Activated naive CD8-positive, alpha-beta T cell treated with anti-CD3 and anti-CD28 coated beads, Interleukin-2, amount 50 U/mL, for 24 hours (primary cell): ENCODE measurements at places on chromosomes 12 and 14.

DNA sequence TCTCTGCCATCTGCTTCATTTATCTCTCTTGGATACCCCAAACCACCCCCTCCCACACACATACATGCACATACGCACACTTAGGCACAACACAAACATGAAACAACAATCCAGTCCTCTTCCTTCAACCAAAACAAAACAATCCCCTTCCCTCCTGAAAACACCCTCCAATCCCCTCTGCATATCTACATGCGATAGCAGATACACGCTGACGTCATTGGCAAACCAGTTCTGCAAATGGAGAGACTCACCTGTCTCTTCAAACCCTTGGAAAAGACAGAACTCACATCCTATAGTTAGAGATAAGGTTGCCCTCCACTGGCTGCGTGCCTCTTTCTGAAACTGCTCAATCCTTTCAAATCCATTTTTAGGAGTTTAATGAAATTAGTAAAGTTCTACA lies 37.2 kb upstream of the RMST start:
- H3K27ac ChIP-seq, result no peak overlapping the region
- no peak overlapping the region for H3K4me3 ChIP-seq
- H3K36me3 ChIP-seq, result no peaks in the 10 kb centered on the region

GRCh38 chr12:6827437-6827911 lies 733 bp upstream of the P3H3 start:
- H3K27me3 ChIP-seq, result peaks cover 64% of the 10 kb centered on the region
- H3K4me3 ChIP-seq, result peak overlapping the region; percentile 53
- H3K36me3 ChIP-seq, result no peaks in the 10 kb centered on the region
- H3K27ac ChIP-seq, result peak overlapping the region; percentile 64
- peaks cover 17% of the 10 kb centered on the region for H3K4me1 ChIP-seq
- DNase-seq, result peak; percentile 69

- H3K4me3 ChIP-seq, result no peak overlapping the region
- peaks cover 5% of the 10 kb centered on the region for H3K4me1 ChIP-seq
- peaks cover 2% of the 10 kb centered on the region for H3K27me3 ChIP-seq
- no peak for DNase-seq
- no peak overlapping the region for H3K27ac ChIP-seq
- H3K36me3 ChIP-seq, result no peaks in the 10 kb centered on the region
Measured at GRCh38 chr12:111221062-111222026, 147.6 kb downstream of the PHETA1 start.

DNA sequence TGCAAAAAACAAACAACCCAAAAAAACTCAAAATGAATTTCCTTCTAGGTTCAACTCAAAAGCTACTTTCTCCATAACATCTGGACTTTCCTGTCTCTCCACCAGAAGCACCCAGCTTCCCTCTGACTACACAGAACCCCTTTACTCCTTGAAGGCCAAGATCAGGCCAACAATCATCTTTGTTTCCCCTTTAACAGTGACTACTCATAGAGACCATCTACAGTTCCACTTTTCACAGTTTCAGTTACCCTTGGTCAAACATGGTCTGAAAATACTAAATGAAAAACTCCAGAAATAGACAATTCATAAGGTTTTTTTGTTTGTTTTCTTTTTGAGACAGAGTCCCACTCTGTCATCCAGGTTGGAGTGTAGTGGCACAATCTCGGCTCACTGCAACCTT lies 11.8 kb downstream of the GCH1 start:
- H3K36me3 ChIP-seq, result peaks cover 5% of the 10 kb centered on the region
- H3K4me1 ChIP-seq, result peaks cover 43% of the 10 kb centered on the region
- H3K4me3 ChIP-seq, result no peak overlapping the region
- DNase-seq, result no peak
- peak overlapping the region; percentile 52 for H3K27ac ChIP-seq

DNA sequence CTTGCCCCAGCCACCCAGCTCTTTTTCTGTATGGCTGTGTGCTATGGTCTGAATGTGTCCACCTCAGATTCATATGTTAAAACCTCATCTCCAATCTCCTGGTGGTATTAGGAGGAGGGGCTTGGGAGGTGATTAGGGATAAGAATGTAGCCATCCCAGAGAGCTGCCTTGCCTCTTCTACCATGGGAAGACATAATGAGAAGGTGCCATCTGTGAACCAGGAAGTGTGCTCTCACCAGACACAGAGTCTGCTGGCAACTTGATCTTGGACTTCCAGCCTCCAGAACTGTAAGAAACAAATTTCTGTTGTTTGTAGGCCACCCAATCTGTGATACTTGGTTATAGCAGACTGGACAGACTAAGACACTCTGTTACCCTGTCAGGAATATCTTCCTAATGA lies 22.8 kb upstream of the JPH4 start:
- H3K27me3 ChIP-seq, result no peaks in the 10 kb centered on the region
- no peak for DNase-seq
- H3K36me3 ChIP-seq, result peaks cover 2% of the 10 kb centered on the region
- no peak overlapping the region for H3K27ac ChIP-seq
- peaks cover 10% of the 10 kb centered on the region for H3K4me1 ChIP-seq
- no peak overlapping the region for H3K4me3 ChIP-seq

DNA sequence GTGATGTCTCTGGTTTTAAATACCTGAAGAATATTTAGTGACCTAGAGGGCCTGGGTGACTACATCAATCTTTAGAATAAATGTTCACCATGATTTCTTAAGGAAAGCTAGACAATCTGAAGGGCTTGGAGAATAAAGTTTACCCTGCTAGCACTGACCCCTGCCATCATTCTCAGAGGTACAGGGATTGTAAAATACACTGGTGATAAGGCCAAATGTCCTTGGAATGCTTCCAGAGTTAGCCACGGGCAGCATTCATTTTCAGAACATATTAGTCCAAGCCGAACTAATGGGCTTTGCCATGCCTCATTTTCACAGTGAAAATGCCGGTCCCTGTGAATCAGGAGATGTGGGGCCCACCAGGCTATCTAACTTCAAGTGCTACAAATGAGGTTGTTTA lies 1381.7 kb upstream of the SEL1L start:
- H3K27me3 ChIP-seq, result no peaks in the 10 kb centered on the region
- H3K4me1 ChIP-seq, result no peaks in the 10 kb centered on the region
- H3K27ac ChIP-seq, result no peak overlapping the region
- H3K36me3 ChIP-seq, result no peaks in the 10 kb centered on the region
- no peak for DNase-seq
- no peak overlapping the region for H3K4me3 ChIP-seq

DNA sequence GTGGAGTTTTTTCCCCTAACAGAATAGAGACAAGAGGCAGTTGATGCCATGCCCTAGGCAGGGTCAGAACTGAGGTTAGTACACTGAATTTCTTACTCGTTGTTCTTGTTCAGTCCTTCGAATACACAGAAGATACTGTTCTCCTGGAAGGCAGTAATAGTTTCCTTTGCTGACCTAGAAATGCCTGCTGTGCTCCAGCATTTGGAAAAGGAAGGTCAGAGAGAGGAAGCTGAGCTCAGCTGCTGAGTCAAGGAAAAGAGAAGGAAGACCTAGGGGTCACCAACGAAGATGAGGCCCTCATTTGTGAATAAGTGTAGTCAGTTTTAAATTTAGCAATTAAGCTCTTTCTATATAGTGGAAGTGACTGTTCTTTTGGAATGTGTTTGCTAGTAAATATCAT lies 100.1 kb downstream of the CRADD start:
- peaks cover 53% of the 10 kb centered on the region for H3K4me1 ChIP-seq
- peaks cover 30% of the 10 kb centered on the region for H3K36me3 ChIP-seq
- H3K27ac ChIP-seq, result no peak overlapping the region
- H3K27me3 ChIP-seq, result no peaks in the 10 kb centered on the region
- H3K4me3 ChIP-seq, result no peak overlapping the region

DNA sequence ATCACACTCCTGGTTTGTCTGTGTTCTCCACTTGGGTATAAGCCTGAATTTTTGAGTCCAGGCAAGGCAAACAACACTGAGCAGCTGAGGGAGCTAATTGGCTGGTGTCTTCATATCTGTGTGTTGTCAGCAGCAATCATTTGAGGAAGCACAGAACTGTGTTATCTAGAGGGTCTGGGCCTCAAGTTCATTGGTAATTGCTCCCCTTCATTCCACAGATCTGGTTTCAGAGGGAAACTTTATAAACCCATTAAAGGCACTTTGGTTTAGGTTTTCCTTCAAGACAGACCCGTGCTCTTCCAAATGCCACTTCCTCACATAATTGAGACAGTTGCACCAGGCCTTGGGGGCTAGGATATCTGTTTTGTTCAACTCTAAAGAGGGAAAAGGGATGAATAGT lies 5.6 kb downstream of the DACT1 start:
- DNase-seq, result no peak
- no peak overlapping the region for H3K27ac ChIP-seq
- peaks cover 22% of the 10 kb centered on the region for H3K27me3 ChIP-seq
- H3K36me3 ChIP-seq, result no peaks in the 10 kb centered on the region
- H3K4me3 ChIP-seq, result no peak overlapping the region

DNA sequence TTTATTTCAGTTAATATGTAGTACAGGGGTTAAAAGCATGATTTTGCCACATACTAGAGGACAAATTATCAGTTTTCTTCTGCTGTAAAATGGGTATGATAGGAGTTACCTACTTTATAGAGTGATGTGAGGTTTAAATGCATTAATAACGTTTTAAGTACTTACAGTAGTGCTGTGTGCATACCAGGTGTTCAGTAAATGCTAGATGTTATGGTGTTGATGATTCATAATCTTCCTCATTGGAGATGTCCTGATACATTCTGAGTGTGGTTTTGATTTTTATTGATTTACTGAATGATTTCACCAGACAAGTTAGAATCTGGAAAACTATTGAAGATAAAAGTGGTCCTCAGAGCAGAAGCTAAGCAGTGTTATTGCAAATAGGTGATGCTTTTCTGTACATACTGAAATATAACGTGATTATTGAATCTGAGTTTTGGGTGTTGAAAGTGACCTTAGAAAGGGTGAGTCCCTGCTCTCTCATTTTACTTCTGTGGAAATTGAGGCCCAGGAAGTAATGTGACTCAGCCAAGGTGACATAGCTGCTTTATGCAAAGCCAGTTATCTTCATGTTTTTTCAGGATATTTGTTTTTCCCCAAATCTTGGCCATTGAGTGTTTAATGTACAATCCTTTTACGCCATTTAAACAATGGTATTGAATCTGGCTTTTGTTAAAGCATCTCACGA lies 54.7 kb downstream of the VRK1 start:
- peaks cover 38% of the 10 kb centered on the region for H3K36me3 ChIP-seq
- DNase-seq, result no peak
- H3K4me3 ChIP-seq, result no peak overlapping the region

- H3K36me3 ChIP-seq, result peaks cover 55% of the 10 kb centered on the region
- no peaks in the 10 kb centered on the region for H3K27me3 ChIP-seq
- H3K4me3 ChIP-seq, result peak overlapping the region; percentile 52
- peak overlapping the region; percentile 96 for H3K27ac ChIP-seq
- no peak for DNase-seq
Measured at GRCh38 chr12:110669193-110669502, 19.8 kb downstream of the HVCN1 start.

DNA sequence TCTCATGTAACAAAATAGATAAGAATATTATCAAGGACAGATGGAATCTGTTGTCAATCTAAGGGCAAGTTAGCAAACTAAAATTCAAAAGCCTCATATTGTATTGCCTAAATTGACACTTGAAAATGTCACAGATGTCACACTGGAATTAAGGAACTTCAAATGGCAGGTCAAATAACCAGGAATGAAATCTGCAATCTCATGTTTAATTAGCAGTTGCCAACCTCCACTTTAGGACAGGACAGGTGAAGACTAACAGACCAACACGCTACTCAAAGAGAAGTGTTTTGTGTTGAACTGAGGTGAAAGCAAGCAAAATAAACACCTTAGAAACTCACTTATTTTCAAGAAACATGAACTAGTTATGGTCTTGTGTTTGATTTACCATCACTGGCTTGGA lies 11.1 kb downstream of the KIF21A start:
- DNase-seq, result no peak
- no peak overlapping the region for H3K4me3 ChIP-seq
- no peaks in the 10 kb centered on the region for H3K27me3 ChIP-seq
- H3K36me3 ChIP-seq, result peaks cover 2% of the 10 kb centered on the region

DNA sequence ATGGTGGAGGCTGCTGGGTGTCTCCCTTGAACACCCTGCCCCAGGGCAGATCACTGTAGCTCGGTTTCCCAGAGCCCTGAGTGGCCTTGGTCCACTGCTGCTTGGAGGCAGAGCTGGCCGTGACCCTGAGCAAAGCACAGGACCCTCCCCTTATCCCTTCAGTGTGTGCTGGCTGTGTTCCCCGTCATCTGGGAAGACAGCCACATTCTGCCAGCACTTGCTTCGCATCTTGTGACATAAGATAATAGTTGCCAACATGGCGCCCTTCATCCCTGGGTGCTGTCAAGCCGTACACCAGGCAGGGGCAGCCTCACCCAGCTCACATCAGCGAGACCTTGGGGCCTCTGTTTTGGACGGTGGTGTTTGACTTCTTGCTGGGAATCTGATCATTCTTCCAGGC lies 12.1 kb upstream of the ALDH2 start:
- DNase-seq, result no peak
- H3K27ac ChIP-seq, result no peak overlapping the region
- H3K27me3 ChIP-seq, result no peaks in the 10 kb centered on the region
- H3K4me1 ChIP-seq, result peaks cover 13% of the 10 kb centered on the region
- no peaks in the 10 kb centered on the region for H3K36me3 ChIP-seq

DNA sequence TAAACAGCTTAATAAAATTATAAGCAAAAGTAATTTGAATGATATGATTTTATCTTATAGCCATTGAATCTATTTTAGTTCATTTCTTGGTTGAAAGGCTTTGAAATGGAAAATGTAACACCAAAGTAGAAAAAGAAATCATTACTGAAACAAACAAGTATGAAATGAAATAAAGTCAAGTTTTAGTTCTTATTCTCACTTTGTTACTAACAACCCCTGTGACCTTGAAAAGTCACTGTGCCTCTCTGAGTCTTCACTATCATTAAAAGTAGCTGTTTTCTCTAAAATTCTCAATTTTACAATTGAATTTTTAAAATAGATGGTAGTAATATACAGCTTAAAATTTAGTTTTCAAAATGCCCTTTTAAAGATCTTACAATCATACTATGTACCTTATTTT lies 32.4 kb upstream of the SLC17A8 start:
- no peaks in the 10 kb centered on the region for H3K27me3 ChIP-seq
- no peak overlapping the region for H3K4me3 ChIP-seq
- H3K27ac ChIP-seq, result no peak overlapping the region
- no peak for DNase-seq

GRCh38 chr14:81436296-81437138 lies 36.4 kb upstream of the STON2 start:
- H3K4me3 ChIP-seq, result peak overlapping the region; percentile 70
- H3K36me3 ChIP-seq, result no peaks in the 10 kb centered on the region
- no peak overlapping the region for H3K27ac ChIP-seq
- peaks cover 12% of the 10 kb centered on the region for H3K4me1 ChIP-seq

GRCh38 chr12:125387206-125387605 lies 322.0 kb downstream of the AACS start:
- H3K27me3 ChIP-seq, result peaks cover 3% of the 10 kb centered on the region
- H3K4me3 ChIP-seq, result no peak overlapping the region
- H3K4me1 ChIP-seq, result no peaks in the 10 kb centered on the region
- no peak for DNase-seq
- no peak overlapping the region for H3K27ac ChIP-seq
- no peaks in the 10 kb centered on the region for H3K36me3 ChIP-seq

- peaks cover 35% of the 10 kb centered on the region for H3K36me3 ChIP-seq
- peaks cover 37% of the 10 kb centered on the region for H3K4me1 ChIP-seq
- peak overlapping the region; percentile 98 for H3K27ac ChIP-seq
- H3K4me3 ChIP-seq, result peak overlapping the region; percentile 100
- H3K27me3 ChIP-seq, result peaks cover 2% of the 10 kb centered on the region
Measured at GRCh38 chr12:51048661-51049251, 629 bp downstream of the LETMD1 start.

- no peaks in the 10 kb centered on the region for H3K27me3 ChIP-seq
- no peaks in the 10 kb centered on the region for H3K36me3 ChIP-seq
- H3K27ac ChIP-seq, result no peak overlapping the region
- DNase-seq, result peak; percentile 6
- no peak overlapping the region for H3K4me3 ChIP-seq
- H3K4me1 ChIP-seq, result no peaks in the 10 kb centered on the region
Measured at GRCh38 chr12:83823386-83824045, 1089.1 kb downstream of the SLC6A15 start.
